ENCODE measurements at places on chromosomes 6 and 20.

GRCh38 chr6:93468291-93468690, 48.9 kb upstream of the EPHA7 start:
- peak; percentile 81 for DNase-seq

DNA sequence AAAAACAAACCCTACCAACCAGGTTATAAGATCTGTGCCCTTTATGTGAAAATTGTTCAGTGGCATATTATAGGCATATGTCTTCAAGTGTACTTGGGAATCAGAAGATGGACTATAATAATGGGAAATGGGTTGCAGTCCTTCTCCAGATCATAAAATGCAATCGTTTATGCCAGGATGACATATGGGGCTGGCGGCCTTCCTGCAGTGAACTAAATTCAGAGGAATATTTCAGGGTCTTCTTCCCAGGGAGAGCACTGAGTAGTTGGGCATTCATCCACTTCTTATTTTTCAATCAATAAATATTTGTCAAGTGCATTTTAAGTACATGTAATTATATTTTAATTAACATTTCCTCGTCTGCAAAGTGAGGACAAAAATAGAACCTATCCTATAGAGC, 176.2 kb upstream of the CNR1 start:
- no peak for DNase-seq

DNA sequence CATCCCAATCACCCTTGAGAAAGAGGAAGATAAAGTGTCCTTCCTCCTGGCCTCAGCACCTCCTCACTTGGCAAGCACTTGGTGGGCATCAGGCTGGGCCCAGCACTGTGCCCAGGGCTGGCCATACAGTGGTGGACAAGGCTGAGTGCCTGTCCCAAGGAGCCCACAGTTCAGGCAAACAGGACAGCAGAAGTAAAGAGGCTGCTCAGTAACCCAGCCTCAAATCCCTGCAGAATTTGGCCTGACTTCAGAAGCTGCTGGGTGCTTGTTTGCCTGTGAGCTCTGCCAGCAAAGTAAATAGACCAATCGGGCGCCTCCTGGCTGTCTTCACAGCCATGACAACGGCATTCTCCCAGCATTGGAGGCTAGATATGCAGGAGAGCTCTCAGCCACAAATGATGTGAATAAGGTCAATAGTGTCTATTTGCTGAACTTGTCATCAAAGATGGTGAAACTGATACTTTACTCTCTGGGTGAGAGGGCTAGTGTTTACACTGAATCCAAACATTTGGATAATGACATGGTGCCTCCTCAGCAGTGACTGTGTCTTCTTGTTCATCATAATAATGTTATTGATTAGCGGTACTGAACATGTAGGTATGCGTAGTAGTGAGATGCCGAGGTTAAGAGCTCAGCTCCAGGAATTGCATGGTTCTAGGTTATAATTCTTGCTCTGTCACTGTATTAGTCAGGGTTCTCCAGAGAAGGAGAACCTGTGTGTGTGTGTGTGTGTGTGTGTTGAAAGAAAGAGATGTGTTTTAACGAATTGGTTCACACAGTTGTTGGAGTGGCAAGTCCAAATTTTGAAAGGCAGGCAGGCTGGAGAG, 36.9 kb upstream of the FANCE start:
- DNase-seq, result peak; percentile 93

- no peak for DNase-seq
Observed at GRCh38 chr20:33165416-33166055, 2.4 kb upstream of the BPIFA2 start.

DNA sequence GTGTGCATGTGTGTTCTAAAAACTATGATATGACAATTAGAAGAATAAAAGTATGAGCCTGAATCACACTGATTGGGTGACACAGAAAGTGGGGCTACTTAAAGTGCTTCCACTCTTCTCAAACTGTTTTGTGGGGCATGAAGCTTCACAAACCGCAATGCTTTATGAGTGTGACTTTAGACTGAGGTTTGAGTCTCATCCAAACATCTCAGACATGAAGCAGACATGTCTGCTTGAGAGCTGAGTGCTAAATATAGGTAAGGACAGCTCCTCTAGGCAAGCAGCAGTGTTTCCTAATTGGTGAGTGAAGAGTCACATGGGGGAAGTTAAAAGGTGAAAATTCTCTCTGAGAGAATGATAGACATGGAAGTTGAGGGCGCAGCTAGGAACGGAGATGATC, 726.9 kb upstream of the CITED2 start:
- DNase-seq, result no peak

- no peak for DNase-seq
Observed at GRCh38 chr6:17197607-17198006, 83.6 kb upstream of the RBM24 start.

DNA sequence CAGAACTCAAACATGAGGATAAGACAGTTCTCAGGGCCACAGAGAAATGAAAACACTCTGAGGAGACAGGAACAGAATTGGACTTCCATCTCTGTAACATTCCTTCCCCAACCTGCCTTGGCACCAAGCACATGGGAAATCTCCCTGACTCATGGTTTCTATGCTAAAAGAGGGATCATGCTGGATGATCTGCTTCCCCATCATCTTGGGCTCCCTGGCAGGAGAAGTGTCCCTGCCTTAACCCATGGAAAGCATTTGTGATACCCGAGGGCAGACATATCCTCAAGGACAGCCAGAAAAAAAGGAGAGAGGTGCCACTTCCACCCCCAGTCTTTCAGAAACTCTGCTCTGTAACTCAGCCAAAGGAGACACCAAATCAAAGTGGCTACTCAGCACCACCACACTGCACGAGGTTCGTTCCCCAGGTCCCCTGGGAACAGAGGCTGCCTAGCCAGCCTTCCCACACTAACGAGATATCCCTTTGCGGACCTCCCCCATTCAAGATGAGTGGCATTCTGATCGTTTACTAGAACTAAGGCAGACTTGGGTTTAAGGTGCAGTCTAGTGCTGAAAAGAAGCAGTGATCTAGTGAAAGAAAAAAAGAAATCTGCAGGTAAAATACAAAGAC, 34.8 kb downstream of the BLOC1S5 start:
- no peak for DNase-seq

DNA sequence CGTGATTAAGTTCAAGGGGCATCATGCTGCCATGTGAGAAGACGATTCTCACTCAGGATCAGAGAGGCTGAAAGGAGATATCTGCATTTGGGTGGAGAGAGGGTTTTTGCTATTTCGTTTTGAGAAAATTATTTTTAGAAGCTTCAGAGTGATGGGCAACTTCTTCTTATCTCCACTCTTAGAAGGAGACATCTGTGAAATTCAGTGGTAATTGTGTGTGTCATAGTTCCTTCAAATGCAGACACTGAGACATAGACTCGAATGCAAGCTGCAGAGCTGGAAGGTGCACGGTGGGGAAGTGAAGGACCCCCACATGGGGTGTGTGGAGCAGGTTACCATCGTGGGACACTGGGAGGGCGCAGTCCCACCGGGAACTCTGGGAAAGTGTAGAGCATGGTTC, 116.8 kb downstream of the PRND start:
- DNase-seq, result no peak

DNA sequence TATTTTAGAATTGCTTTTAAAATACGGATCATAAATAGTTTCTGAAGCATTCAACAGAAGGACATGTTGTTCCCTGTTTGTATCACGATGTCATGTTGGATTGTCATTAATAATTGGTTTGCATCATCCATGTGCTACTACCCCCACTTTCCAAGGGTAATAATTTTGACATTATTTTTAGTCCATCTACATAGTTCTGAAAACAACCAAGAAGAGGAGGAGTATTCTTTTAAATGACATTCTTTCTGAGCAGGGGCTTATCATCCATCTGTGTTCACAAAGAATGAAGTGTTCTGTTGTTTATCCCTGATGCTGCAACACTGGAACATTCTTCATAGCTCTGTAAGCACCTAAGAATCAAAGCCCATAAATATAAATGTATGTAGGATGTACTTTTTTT, 151.0 kb upstream of the CITED2 start:
- no peak for DNase-seq

DNA sequence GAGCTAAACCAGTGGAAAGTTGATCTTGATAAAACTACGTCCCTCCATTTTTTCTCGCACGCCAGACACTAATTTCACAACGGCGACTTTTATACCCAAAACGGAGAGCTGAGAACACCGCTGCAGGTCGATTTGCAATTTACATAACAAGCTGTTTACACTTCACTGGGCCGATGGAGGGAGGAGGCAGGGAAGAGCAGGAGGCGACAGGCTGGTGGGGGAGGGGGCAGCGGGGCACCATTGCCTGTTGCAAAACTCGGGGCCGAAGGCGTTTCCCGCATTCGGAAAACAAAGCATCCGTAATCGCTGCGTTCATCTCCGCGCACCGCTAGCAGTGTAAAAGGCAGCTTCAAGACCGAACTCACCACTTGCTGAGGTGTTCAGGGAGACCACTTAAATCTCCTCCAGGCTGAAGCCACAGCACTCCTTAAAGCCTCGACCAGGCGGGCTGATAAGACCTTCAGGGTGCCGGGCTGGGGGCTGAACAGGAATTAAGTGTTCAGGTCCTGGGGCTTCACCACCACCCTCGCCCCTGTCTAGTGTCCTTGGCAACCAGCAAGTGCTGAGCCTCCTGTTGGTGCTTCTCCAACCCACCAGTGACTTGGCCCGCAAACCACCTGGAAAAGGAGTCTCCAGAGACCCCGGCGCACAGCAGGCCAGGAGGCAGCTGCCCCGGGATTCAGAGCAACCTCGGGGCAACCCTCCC, 2.0 kb upstream of the FOXC1 start:
- DNase-seq, result peak; percentile 42

DNA sequence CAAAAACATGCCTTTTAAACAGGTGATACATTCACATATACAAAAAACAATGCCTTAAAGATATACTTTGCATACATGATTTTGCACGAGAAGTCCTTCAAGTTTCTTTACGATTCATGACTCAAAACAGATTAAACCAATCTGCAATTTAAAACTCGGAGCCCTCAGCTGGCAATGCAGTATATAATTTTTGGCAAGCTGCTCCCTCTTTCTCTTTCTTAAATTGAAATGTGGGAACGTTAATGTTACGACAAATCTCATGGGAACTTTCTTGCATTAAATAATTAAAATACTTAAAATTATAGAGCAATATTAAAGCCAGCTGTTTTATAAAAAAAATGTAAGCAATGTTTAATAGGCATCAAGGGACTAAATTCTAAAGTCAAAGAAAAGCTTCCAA, 334.6 kb downstream of the ESR1 start:
- DNase-seq, result no peak

DNA sequence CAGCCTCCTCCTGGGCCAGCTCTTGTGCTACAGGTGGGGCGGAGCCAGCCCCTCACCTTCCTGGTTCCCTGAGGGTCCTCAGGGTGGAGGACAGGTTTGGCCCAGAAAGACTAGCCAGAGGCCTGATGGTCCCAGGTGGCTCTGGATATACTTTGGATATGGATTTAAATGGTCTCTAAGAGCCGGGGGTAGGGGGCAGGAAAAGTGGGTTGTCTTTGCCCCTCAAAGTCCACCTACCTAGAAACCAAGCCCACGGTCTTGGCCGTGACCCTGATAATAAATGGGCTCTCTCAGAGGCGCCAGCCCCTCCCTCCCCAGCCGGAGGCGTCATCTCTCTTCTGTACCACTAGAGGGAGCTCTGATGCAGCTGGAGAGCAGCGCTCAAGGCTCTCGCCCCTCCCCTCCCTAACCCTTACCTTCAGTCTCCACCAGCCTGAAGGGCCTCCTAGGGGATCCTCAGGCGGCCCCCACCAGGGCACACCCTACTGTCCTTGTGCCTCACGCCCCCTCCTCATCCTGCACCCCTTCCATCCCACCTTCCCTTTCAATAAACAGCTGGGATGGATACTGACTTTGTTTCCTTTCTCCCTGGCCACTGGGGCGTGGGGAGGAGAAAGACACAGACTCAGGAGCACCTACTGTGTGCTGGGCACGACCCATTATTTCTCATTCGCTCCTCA, 7.5 kb downstream of the NRSN2 start:
- peak; percentile 86 for DNase-seq

- no peak for DNase-seq
Observed at GRCh38 chr20:55174172-55174571, 698.8 kb downstream of the DOK5 start.

- peak; percentile 51 for DNase-seq
Observed at GRCh38 chr6:20997143-20997769, 463.0 kb downstream of the CDKAL1 start.

DNA sequence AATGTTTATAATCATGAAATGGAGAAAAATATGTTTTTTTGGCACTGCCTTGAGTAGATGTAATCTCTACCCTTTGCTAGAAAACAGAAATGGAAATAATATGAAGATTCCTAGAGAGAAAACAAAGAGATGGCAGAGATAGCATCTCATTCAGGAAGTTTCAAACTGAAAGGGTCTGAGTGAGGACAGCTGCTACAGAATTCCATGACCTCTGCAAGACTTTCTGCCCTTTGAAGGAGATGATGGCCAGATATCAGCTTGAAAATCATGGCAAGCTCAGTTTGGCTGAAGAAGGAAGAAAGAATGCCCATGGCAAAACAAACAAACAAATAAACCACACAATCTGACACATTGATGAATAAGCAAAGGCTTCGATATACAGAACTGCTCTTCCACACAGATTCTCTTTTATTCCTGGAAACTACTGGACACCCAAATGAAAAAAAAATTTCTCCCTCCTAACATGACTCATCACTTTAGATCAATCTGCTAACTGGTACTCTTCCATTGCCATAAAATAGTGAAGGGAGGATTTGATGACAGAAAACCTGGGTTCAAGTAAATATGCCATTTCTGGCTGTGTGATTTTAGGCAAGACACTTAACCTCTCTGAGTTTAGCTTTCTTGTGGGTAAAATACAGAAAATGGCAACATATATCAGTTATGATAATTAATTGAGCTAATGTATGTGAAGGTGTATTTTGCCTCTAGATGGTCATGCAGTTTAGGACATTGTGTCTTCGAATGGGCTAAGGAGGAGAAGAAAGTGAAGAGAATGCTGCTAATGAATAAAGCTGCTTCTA, 105.9 kb upstream of the SPACA1 start:
- no peak for DNase-seq

GRCh38 chr6:169263374-169263773, 9.7 kb upstream of the THBS2 start:
- no peak for DNase-seq

- DNase-seq, result no peak
Observed at GRCh38 chr6:150272264-150272975, 96.4 kb upstream of the IYD start.

GRCh38 chr6:11747021-11747420, 31.6 kb downstream of the ADTRP start:
- DNase-seq, result no peak

- no peak for DNase-seq
Observed at GRCh38 chr6:131101911-131102680, 33.2 kb upstream of the AKAP7 start.

All from lung (tissue), 17 donors.